CD8-positive, alpha-beta memory T cell (primary cell): ENCODE measurements at places on chromosomes 2 and 18. TPM values are rescaled to one million over a fixed set of nuclear protein-coding genes. Genes with fewer than 3 reads are reported as not detected.
A peak's percentile ranks its signal among the peaks of the same experiment; 100 is the strongest.

The STARD6 gene
- total RNA-seq: not detected

DNA sequence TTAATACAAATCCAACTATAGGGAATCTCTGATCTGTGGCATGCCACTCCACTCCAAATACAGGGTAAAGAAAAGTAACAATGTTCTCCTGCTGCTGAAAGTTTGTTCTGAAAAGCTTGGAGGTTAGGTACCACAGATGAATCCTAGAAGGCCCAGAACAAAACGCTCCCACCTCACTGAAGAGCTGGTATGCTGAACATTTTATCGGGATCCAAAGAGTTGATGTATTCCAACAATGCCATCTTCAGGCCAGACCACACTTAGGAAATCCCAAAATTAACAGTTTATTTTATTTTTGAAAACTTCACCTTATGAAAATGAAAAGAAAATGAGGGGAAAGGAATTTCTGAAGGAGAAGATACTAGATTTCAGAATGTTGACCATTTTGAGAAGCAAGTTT, 145.1 kb upstream of the CDH19 start:
- H3K4me3 ChIP-seq: no peak overlapping the region
- no peaks in the 10 kb centered on the region for H3K27me3 ChIP-seq
- DNase-seq: no peak
- H3K36me3 ChIP-seq: no peaks in the 10 kb centered on the region
- no peaks in the 10 kb centered on the region for H3K4me1 ChIP-seq

GRCh38 chr18:11969904-11970835, 11.1 kb upstream of the IMPA2 start:
- no peak for DNase-seq
- no peaks in the 10 kb centered on the region for H3K4me1 ChIP-seq
- no peaks in the 10 kb centered on the region for H3K27me3 ChIP-seq
- H3K36me3 ChIP-seq: no peaks in the 10 kb centered on the region
- H3K4me3 ChIP-seq: no peak overlapping the region
- no peak overlapping the region for H3K27ac ChIP-seq

The SPC25 gene
- 24.1 TPM for total RNA-seq

The AAMP gene
- total RNA-seq: 95.2 TPM

DNA sequence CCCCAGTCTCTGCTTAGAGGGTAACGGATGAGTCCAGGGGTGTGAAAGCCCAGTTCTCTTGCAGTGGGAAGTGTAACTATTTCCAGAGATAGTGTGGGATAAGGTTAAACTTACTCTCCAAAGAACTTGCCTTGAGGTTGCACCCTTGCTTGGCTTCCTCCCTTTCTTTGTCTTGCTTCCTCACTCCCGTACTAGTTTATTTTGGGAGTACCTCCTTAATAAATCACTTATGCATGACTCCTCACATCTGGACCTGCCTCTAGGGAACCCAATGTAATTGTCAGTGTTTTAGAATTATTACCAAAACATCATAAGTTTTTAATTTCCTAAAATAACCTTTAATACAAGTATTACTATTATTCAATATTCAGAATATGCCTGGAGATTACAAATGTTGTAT, 35.2 kb downstream of the CPO start:
- H3K27ac ChIP-seq: no peak overlapping the region
- no peaks in the 10 kb centered on the region for H3K27me3 ChIP-seq
- H3K36me3 ChIP-seq: no peaks in the 10 kb centered on the region
- H3K4me1 ChIP-seq: no peaks in the 10 kb centered on the region

The ETAA1 gene
- 11.4 TPM for total RNA-seq

GRCh38 chr18:72849671-72850070, 18.1 kb downstream of the NETO1 start:
- no peak for DNase-seq
- no peaks in the 10 kb centered on the region for H3K27me3 ChIP-seq
- H3K36me3 ChIP-seq: no peaks in the 10 kb centered on the region
- H3K4me3 ChIP-seq: no peak overlapping the region

DNA sequence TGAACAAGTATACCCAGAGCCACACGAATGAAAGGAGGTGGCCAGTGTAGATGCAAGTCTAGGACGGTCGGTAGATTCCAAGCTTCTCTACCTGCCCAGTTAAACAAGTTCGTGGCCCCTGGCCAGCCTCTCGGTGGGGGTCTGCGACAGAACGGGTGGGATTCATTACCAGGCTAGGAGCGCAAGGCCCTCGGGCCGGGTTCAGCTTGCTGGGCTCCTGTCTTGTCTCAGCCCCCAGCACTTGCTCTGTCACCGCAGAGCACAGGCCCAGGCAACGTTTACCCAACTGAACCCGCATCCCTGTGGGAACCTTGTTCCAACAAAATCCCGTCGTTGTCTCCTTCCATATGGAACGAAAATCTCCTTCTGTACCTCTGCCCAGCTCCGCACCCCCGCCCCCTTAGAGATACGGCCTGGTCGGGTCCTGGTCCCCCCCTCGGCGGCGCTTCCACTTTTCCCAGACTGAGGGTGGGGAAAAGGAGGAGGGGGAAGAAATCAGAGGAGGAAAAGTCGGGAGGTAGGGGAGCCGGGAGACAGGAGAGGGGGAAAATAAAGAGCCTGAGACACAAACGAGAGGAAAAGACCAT, 1.9 kb upstream of the EMX1 start:
- no peak overlapping the region for H3K27ac ChIP-seq
- H3K4me1 ChIP-seq: peaks cover 42% of the 10 kb centered on the region
- H3K27me3 ChIP-seq: peaks cover 72% of the 10 kb centered on the region
- no peak for DNase-seq
- H3K4me3 ChIP-seq: no peak overlapping the region

DNA sequence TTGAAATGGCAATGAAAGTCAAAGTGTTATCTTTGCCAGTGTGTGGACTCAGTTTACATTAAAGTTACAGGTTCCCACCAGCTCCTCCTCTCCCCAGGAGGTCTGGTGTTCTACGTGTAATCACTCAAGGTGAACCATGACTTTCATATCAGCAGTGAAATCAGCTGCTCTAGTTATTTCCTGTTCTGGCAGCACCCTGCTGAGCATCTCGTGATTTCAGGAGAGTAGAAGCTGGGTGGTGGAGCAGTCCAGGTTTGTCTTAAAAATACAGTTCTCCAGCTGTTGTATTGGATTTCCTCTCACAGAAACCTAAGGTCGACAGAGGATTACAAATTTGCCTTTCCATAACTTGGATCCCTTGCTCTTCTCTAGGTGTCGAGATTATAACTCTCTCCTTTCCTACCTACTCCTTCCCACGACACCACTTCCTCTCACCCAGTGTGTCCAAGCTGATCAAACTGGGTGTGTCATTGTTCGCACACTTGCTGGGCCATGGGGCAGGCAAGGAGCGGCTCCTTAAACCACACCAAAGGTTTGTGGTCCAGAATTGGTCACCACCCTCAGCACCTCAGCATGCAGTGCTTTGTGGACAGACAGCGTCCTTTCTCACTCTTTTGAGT, 13.0 kb upstream of the ARHGAP25 start:
- no peaks in the 10 kb centered on the region for H3K36me3 ChIP-seq
- DNase-seq: peak; percentile 20
- H3K4me1 ChIP-seq: peaks cover 82% of the 10 kb centered on the region
- H3K4me3 ChIP-seq: peak overlapping the region; percentile 38
- H3K27me3 ChIP-seq: no peaks in the 10 kb centered on the region
- H3K27ac ChIP-seq: peak overlapping the region; percentile 43
